ENCODE measurements at places on chromosomes 2 and 18.

DNA sequence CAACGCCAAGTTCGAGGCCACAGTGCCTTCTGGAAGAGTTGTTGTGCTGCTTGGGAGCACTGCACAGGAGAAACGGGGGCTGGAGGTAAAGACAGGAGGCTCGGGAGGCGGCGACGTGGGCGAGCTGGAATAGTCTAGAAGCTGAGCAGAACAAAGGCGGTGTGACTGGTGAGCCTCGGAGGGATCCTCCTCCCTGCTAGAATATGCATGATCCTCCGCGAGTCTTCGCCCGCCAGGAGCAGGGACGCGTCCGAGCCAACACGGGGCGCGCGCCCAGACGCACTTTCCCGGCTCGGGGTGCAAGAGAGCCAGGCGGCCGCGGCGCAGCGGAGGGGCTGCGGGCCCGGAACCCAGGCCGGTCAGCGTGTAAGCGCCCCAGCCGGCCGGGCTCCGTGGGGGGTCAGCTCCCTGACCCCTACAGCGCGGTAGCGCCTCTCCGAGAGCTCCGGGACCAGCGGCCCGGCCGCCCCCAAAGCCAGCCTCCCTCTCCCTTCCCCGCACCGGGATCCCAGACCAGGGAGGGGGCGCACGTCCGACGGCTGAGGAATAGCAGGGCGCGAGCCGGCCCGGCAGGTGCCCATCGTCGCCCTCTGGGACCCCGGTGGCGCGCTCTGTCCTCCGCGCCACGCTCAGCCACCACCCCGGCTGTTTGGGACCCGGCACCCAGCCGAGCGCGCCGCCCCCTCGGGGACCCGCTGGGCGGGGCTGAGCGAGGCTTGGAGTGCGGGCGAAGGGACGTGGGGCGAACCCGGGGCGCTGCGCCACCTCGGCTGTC is 62.5 kb downstream of the GNAL start:
- DNase-seq: no peak

DNA sequence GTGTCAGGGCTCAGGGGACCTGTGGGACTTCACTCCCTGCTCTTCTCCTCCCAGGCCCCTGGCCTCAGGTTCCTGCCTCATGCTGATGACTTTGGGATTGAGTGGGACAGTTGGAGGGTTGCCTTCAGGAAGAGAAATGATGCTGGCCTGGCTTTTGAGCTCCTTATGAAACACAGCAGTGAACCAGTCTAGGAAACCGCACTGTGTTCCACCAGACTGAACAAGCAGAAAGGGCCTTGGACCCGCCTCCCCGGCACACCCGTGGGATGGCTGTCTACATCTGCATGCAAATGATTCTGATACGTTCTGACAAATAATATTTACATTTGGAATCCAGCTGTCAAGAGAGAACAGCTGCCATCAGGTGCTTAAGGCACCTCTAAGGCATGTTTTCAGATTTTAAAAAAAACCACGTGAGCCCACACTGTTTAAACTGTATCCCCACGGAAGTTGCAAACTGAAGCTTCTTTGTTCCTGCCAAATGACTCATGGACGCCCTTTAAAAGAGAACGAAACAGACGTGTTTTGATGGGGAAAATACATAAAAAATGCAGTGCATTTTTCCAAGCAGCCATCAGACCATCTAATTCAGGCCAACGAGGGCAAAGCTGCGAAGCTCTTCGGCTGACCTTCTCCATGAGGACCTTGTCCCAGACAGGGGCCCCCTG is 27.6 kb upstream of the ASAP2 start:
- DNase-seq: no peak

- no peak for DNase-seq
These were observed 826.8 kb downstream of the TRIB2 start for GRCh38 chr2:13543550-13543949.

- DNase-seq: no peak
These were observed 970.5 kb upstream of the SLC39A10 start for GRCh38 chr2:194686569-194686968.

DNA sequence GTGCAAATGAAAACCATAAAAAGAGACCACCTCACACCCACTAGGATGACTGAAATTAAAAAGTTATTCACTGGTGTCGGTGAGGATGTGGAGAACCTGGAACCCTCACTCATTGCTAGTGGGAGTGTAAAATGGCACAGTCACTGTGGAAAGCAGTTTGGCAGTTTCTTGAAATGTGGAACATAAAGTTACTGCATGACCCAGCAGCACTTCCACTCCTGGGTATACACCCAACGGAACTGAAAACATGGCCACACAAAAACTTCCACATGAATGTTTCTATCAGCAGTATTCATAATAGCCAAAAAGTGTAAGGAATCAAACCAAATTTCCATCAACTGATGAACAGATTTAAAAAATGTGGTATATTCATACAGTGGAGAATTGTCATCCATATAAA is 65.1 kb upstream of the SLC66A3 start:
- DNase-seq: no peak

- no peak for DNase-seq
These were observed 333.1 kb downstream of the DYSF start for GRCh38 chr2:71786291-71787107.

GRCh38 chr2:219634171-219634940 is 6.9 kb downstream of the SLC4A3 start:
- DNase-seq: no peak

DNA sequence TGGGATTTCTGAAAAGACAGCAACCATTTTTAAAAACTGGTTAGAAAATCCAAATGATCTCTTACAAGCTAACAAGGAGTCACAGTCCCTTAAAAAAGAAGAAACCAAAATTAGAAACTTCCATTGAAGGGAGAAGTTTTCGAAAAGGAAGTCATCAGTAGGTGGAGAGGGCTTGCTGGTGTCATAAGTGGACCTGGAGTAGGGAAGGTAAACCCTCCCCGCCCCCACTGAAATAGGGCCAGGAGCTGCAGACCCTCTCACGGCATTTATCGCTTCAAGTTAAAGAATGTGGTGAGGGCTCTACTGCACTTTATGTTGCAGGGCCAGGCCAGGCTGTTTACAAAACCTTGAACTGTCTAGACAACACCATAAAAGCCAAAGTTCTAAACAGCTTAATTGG is 2.9 kb downstream of the HOXD11 start:
- DNase-seq: no peak

GRCh38 chr2:200749631-200750322 is 61.9 kb upstream of the BZW1 start:
- DNase-seq: no peak

- DNase-seq: no peak
These were observed 188.7 kb upstream of the COL3A1 start for GRCh38 chr2:188785490-188785889.

DNA sequence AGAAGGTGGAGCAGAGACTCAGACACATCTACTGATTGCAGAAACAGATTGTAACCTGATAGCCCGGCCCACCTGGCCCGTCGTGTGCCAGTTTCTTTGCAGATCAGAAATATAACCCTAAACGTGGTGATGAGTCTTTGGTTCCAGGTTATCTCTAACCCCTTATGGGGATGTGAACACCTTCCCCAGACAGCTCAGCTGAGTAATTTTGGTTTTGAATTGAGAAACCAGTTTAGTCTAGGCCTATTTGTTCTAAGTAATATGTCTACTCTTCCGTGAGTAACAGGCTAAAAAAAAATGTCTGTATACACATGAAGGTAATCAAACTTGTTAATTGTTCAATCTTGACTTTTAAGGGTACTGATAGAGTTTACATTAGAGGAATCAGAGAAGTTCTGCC is 35.7 kb downstream of the RASGRP3 start:
- DNase-seq: no peak

All from SIG-M5 (cell line).